Fibroblast of skin of back (primary cell): ENCODE measurements at places on chromosomes 2 and 18.
A peak's percentile ranks its signal among the peaks of the same experiment; 100 is the strongest.

DNA sequence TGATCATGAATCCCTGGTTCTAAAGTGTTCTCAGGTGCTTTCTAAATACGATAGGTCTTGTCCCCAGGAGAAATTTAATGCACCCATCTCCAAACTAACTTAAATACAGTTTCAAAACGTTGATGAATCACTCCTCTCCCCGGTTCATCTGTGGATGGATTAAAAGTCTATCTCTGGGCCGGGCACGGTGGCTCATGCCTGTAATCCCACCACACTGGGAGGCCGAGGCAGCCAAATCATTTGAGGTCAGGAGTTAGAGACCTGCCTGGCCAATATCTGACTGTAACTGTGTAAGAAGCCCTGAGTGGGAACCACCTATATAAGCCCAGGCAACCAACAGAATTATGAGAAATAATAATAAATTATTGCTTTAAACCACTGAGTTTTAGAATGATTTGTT is 78.7 kb downstream of the LONRF2 start:
- no peak for DNase-seq

DNA sequence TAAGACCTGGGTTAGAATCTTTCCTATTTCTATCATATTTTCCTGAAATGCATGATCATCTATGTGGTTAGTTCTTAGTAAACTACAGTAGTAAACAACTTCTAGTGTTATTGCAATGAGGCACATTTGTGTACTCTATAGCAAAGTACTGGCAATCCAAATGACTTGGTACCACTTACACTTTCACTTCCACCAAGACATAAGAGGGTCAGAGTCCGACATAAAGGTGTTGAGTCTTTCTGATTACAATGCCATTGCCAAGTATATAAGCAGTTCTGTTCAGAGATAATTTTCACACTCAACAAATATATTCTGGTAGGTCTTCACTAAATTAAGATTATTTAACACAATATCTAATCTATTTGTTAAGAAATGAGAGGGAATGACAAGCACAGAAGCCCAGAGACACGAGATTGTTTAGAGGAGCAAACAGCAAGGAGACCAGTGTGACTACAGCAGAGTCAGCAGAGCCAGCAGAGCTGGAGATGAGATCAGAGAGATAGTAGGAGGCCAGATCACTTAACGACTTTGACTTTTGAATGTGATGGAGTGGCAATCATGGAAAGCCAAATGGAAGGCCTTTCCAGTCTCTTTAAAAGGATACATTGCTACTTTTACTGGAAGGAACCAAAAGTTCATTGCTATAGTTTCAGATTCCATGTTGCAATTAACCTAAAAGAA is 27.5 kb downstream of the SOS1 start:
- DNase-seq: no peak

- DNase-seq: no peak
Measured at GRCh38 chr2:239819974-239820555, 205.1 kb downstream of the NDUFA10 start.

DNA sequence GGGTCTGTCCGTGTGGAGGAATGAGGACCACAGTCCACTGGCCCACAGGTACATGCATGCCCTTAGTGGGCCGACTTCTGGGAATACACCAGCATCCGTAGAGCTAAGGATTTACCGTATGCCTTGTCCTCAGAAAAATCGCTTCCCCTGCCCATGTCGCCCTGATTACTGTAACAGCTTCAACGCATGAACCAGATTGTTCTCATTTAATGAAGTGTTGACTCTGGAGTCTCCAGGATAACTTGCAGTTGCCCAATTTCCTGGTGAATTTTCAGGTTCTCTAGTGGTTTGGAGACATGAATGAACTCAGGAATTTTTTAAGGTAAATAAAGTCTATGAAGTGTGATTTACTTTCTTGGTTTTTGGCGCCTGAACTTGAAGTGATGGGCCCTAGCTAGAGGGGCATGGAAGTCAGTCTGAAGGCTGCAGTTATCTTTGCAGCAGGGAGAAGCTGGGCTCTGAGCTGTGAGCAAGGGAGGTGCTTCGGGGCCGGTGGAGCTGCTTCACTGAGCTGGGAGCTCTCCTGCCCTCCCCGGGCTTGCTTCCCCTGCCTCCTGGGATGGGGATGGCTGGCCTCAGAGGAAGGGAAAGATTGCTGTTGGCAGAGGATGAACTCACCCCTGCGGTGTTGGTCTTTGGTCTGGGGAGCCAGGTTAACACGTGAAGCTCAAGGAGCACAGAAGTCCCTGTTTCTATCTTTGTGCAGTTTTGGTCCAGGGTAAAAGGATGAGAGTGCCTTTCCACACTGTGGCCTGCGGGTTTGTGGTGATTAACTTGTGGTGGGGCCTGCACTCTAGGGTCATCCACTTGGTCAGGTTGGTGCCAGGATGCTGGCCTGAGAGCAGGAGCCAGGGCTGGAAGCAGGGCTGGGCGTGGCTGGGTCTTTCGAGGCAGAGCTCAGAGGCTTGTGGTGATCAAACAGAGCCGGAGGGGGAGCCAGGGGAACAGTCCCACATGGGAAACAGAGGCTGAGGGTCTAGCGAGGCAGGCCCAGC is 28.1 kb downstream of the TCF7L1 start:
- no peak for DNase-seq

DNA sequence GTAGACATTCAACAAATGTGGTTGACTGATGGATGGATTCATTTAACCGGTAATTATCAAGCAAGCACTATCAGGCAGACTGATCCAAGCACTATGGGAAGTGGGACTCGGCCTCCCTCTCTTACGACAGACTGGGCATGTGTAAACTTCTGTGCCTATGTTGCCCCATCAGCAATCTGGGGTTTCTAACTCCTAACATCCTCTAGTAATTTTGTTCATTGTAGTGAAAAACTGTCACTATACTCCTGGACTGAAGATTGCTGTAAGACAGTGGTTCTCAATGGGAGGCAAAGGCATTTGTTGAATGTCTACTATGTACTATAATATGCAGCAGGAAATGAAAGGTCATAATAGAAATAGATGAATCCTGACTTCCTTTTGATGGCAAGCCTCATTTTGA is 51.2 kb upstream of the CREB1 start:
- peak; percentile 49 for DNase-seq

DNA sequence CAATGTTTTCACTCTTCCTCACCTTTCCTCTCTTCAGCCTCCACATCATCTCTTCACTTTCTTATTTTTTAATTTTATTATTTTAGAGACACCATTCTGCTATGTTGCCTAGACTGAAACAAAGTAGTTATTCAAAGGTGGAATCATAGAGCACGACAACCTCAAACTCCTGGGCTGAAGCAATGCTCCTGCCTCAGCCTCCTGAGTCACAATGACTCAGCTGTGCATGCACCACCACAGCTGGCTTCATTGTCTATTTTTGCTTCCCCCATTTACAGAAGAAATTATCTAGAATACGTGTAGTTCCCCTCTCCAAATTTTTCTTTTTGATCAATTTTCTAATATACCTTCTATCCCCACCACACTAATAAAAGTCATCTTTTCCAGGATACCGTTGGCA is 911.5 kb upstream of the SOX11 start:
- DNase-seq: no peak

DNA sequence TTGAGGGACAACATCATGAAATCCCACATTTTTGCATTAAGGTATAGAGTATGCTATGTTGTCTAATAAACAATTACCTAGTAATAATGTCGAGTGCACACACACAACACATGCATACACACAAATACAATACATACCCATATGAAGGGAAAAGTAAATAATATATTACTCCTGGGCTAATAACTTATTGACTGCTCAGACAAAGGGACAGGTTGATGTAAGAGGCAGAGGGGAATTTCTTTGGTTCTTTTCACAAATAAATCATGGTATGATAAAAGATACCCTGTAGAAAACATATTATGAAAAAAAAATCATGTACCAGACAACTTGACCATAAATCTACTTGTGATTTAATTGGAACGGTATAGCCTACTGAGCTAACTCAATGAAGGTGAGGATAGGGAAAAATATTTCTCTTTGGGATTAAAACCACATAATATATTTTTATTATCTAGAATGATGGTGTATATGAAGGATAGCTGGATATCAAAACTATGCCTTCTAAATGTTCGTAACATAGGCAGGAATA is 398.7 kb upstream of the LRRTM4 start:
- DNase-seq: no peak

- no peak for DNase-seq
Measured at GRCh38 chr18:77737405-77737804, 487.8 kb downstream of the GALR1 start.

DNA sequence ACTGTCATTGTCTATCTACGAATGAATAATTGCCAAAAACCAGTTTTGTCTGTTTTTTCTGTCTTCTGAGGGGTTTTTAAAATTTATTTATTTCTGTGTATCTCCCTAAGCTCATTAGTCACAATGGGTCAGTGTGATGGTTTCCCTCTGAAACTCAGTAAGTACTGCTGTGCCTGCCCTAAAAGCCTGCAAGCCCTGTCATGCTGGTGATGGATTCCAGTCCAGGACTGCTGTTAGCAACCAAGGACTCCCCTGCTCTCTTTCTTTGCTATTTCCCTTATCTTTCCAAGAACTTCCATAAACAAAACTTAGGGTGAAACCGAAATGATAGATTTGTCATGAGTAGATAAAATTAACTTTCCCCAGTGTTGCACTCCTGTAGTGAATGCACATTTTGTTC is 11.8 kb upstream of the DSG2 start:
- no peak for DNase-seq

- no peak for DNase-seq
Measured at GRCh38 chr2:41621095-41621494, 426.7 kb upstream of the PKDCC start.
